Activated T-helper 1 cell treated with anti-CD3 and anti-CD28 coated beads, Interleukin-12 subunit alpha, Interleukin-12 subunit beta, Interleukin-2, Interleukin-4 antibody, amounts not matched to agents 30 ng/mL and 10 ng/mL and 1 ng/mL, durations not matched to agents 14 hours and 24 hours and 36 hours (primary cell): ENCODE measurements at places on chromosomes 3 and 15. TPM values are rescaled to one million over a fixed set of nuclear protein-coding genes. Genes with fewer than 3 reads are reported as not detected.
A peak's percentile ranks its signal among the peaks of the same experiment; 100 is the strongest.

DNA sequence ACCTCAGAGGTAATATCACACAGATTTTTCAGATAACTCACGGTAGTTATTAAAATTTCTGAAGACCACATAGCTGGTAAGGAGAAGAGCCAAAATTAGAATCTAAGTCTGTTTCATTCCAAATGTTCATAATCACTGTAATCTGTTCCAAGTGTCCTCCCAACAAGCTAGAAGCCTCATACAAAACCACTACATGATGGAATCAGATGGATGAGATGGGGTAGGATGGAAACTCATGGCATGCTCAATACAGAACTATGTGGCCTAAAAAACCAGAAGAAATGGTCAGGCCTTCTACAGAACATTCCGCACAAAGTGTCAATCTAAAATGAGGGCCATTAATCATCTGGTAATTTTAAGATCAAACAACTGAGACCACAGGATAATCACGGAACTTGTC lies 91.8 kb downstream of the THBS1 start:
- DNase-seq, result no peak
- peaks cover 24% of the 10 kb centered on the region for H3K27me3 ChIP-seq
- H3K4me1 ChIP-seq, result no peaks in the 10 kb centered on the region
- no peak overlapping the region for H3K27ac ChIP-seq

DNA sequence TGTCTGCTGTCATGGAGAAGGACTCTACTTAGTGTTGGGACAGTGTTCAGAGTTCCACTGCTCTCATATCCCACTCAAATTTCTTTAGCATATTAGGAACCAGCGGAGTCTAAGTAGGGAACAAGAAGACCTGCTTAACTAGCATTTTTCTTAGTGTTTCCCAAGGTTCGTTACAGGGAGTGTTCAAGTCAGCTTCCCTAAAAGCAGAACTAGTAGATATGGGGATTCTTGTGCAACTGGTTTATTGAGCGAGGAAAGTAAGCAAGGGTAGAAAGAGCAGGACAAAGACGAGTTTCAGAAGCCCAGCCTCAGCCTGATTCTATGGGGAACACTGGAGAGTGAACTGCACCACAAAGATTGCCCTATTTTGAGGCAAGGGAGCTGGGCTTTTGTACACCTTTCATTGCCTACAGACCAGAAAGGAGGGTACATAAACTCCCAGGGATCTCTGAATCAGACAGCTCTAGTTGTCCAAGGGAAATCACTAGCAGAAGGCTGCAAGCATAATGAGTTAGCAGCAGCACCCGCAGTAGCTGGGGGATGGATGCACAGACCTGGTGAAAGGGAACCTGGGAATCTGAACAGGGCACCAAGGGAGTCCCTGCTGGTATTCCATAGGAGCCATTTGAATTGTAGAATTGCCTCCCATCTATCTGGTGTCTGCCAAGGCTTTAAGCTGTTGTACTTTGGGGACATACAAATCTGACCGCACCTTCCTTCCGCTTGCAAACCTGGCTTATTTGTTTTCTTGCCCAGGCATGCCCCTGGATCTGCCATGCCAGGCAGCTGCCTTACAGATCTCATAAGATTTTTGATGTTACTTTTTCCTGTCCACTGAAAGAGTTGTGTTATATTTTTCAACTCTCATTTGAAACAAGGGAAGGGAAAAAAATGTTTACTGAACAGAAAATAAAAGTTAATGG lies 15.1 kb downstream of the CMTM7 start:
- peak overlapping the region; percentile 19 for H3K27ac ChIP-seq
- peaks cover 41% of the 10 kb centered on the region for H3K36me3 ChIP-seq
- no peak overlapping the region for H3K4me3 ChIP-seq
- H3K27me3 ChIP-seq, result no peaks in the 10 kb centered on the region
- DNase-seq, result no peak
- peaks cover 85% of the 10 kb centered on the region for H3K4me1 ChIP-seq

DNA sequence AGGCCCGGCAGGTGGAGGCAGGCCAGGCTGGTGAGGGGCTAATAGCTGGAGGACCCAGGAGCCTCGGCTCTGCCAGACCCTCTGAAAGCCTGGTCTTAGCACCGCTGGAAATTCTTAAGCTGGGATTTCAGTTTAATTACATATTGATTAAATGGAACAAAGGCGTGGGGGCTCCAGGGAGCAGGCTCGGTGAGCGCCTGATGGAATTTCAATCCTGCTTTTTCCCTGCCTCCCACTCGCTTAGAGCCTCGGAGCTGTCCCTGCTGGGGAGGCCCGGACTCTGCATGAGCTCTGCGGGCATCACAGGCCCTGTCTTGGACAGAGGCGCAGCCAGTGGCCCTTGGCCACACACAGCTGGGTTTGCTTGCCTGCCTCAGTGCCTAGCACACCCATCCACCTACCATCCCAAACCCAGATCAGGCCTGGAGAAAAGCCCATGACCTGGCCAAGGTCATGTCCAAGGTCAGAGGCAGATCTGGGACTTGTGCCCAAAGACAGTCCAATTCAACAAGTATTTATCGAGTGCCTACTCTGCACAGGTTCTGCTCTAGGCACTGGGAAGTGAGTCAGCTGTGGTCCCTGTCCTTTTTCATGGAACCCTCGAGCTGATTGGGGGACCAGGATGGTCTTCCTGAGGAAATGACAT lies 40.6 kb downstream of the LINGO1 start:
- DNase-seq, result no peak
- no peaks in the 10 kb centered on the region for H3K36me3 ChIP-seq
- no peak overlapping the region for H3K27ac ChIP-seq
- H3K27me3 ChIP-seq, result peaks cover 4% of the 10 kb centered on the region
- no peak overlapping the region for H3K4me3 ChIP-seq

The EPHB1 gene
- total RNA-seq, result 5.0 and 5.2 TPM in 2 replicates

The TNFSF10 gene
- total RNA-seq, result 119 and 123 TPM in 2 replicates
